ENCODE measurements at places on chromosomes 1 and 21. TPM values are rescaled to one million over a fixed set of nuclear protein-coding genes. Genes with fewer than 3 reads are reported as not detected.

SYT2 gene
- 46.7 TPM for polyA plus RNA-seq

DNA sequence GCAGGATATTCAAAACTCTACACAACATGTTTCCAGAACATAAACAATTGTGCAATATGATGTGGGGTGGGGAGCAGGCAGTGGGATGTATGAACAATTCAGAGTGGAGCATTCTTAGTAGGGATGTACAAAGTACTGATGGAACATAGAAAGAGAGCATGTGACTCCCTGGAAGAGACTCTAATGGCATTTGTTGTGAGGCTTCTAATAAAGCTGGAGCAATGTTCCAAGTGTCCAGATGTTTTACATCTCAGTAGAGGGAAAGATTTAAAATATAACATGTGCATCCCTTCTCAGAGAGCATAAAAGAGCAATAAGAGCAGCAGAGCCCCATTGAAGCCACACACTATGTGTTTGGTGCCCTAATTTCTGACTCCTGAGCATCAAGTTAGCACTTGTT, 116.5 kb downstream of the BRINP2 start:
- no peak for DNase-seq

KIF26B gene
- polyA plus RNA-seq, result 23.3 TPM

RIMS3 gene
- 38.5 TPM for polyA plus RNA-seq

- no peak for DNase-seq
Measured at GRCh38 chr21:34846601-34847112, 177.9 kb downstream of the CLIC6 start.

RNU1-2 gene
- polyA plus RNA-seq, result not detected

GBP5 gene
- polyA plus RNA-seq, result 0.20 TPM

SAMD11 gene
- 28.3 TPM for polyA plus RNA-seq

- no peak for DNase-seq
Measured at GRCh38 chr1:951364-951763, 7.7 kb downstream of the NOC2L start.

DNA sequence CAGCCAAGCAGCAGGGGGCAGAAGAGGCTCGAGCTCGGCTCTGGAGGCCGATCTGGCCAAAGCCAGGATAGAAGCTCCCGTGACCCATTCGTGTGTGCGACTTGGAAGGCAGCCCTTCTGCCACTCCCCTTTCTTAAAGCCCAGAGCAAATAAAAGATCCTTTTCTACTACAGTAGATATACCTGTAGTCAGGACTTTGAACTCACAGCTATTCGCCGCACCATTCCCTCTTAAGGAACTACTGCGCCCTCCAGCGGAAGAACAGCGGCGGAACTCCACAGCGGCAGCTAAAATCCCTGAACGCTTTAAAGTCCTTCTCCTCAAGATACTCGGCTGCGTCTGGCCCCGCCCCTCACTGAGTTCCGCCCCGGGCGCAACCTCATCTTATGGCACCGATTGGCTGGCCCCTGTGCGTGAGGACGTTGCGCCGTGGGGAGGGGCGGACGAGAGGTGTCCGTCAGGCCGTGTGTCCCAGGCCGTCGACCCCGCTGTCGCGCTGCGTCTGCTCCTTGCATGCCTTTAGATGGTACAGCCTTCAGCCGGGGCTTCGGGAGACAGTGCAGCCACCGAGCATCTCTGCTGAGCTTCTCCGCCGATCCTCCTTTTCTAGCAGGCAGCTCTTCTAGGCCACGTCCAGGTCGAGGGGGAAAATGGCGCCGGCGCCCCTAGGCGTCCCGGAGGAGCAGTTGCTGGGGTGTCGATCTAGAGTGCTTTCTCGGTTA, at the start of gene LRIG2:
LRIG2 (plus strand) TSS at position 442 of the 722 bp plus-strand sequence; CDS start at position 651, 209 bp downstream.
- peak; percentile 99 for DNase-seq

- peak; percentile 18 for DNase-seq
Measured at GRCh38 chr1:26234644-26235370, 807 bp downstream of the CEP85 start.

LCE1A gene
- not detected for polyA plus RNA-seq

DNA sequence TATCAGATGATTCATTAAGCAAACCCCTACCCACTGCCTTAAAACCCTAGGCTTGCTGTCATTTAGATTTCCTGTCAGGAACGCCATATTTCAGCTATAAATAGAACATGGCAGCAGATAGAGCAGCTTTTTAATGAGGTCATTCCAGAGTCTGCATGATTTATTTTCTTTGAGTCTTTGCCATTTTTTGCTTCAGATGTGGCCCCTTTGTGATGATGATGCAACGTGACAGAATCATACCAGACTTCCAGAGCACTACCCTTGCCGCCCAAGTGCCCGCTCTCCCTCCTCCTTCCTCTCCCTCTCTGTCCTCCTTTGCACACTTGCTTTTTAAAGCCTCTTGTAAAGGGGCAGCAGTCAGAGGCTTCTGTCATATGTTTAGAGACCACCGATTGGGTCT, 55.5 kb upstream of the TRIM67 start:
- peak; percentile 63 for DNase-seq

NGF gene
- polyA plus RNA-seq, result 4.3 TPM

TRIM58 gene
- 14.4 TPM for polyA plus RNA-seq

DNA sequence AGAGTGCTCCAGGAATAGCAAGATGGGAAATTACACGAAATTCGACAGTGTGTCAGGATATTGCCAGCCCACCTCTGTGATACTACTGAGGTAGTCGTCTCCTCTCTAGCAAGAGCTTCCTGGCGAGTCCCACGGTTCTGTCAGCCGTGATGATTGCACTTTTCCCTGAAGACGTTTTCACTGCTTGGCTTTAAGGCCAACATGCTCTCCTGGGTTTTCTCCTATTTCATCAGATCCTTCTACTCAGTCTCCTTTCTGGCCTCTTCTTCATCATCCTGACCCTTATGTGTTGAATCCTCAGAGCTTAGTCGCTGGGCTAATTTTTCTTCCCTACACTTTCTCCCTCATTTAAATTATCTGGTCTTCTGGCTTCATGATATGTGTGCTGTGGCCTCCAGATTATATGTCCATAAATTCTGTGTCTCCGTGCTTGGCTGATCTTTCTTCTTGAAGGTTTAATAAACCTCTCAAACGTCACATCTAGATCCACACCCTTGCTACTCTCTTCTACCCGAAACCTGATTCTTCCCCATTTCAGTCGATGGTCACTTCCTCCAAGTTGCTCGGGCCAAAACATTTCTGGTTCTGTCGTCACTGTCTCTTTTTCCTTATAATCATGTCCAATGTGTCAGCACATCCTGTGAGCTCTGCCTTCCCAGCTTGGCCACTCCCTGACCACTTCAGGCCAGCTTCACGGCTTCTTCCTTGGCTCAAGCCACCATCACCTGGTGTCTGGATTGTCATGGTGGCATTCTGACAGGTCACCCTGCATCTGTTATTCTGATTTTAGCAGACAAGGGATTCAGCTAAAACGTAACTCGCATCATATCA, 12.2 kb downstream of the OR2B11 start:
- DNase-seq, result no peak

GIPC2 gene
- polyA plus RNA-seq, result 1.1 TPM

CFHR1 gene
- polyA plus RNA-seq, result 6.1 TPM

DNA sequence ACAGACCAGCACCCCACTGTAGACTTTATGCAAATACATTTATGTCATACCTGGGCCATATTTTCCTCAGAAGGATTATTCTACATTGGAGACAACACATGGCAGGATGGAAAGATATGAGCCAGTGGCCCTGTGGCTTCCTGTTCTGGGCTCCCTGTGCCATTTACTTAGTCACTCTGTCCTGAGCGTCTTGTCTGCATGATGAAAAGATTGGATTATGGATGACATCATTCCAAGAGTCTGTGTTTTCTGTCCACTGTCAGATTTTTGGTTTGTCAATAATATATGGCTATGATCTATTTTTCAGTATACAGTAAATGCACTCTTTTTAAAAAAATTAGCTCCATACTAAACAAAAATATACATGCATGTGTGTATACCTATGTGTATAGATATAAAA, 30.8 kb downstream of the IGSF5 start:
- DNase-seq, result no peak

S100A8 gene
- polyA plus RNA-seq, result 3.8 TPM

GRCh38 chr1:60662486-60663044, 419.8 kb upstream of the NFIA start:
- peak; percentile 51 for DNase-seq

OR10X1 gene
- not detected for polyA plus RNA-seq

GRCh38 chr1:1629430-1630190, 2.4 kb upstream of the MMP23B start:
- no peak for DNase-seq

GRCh38 chr1:16124377-16125087, 31.3 kb downstream of the EPHA2 start:
- no peak for DNase-seq

SPATA1 gene
- 0.90 TPM for polyA plus RNA-seq

CCDC17 gene
- 1.1 TPM for polyA plus RNA-seq

DNA sequence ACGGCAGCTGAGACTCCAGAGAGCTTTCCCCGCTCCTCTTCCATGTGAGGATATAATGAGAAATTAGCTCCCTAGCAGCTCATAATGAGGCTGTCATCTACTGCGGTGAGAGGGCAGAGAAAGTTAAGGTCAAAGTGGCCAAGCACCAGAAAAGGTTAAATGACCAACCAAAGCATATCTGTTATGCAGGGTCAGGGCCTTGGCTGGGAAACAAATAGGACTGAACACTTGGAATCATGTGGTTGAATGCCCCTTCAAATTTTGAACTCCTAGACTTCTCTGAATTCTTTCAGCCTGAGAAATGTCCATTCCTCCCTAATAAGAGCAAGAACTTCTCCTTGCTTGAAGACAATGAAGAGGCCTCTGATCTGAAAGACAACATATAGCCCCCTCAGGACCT, 115.9 kb downstream of the TM2D1 start:
- no peak for DNase-seq

DNA sequence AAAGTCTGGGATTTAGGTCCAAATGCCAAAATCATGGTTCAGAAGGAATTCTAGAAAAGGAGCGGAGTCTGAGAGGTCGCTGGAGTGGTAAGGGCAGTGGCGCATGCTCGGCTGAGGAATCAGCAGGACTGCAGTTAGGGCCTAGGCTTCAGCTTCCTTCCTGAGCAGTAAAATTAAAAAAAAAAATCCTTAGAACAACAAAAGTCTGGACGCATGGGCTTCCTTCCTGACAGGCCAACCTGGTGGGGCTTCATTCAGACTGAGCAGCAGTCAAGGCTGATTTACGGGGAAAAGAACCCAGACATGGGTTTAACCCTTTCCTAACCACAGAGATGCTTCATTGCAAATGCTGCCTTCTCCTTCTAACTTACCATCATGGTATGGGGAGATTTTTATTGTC, 17.1 kb downstream of the RNF220 start:
- DNase-seq, result no peak

GRCh38 chr1:77652268-77652667, 30.2 kb downstream of the ZZZ3 start:
- no peak for DNase-seq

TMPRSS15 gene
- 0.14 TPM for polyA plus RNA-seq

DNA sequence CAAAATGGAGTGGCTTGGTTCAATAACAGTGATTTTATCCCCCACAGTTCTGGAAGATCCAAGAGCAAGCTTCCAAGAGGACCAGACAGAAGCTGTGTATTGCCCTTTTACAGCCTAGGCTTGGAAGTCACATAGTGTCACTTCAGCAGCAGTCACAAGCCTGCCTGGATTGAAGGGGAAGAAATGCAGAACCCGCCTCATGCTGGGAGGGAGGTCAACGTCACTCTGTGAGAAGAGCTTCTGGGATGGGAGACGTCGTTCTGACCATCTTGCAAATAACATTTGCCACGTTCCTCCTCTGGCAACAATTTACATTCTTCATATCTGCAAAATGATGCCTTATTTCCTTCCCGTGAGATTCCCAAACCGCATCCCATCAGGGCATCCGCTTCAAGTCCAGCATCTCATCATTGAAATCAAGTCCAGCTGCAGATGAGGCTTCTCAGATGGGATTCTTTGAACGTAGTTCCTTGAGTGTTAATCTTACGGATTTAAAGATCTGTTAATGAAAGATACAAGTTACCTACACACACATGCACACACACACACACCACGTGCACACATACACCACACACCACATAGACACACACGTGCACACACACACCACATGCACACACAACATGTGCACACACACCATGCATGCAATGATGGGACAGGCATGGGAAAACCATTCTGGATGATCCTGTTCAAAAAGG, 23.9 kb upstream of the KIF1B start:
- DNase-seq, result no peak

GRCh38 chr21:39073717-39074116, 109.5 kb downstream of the PSMG1 start:
- DNase-seq, result peak; percentile 74

DNA sequence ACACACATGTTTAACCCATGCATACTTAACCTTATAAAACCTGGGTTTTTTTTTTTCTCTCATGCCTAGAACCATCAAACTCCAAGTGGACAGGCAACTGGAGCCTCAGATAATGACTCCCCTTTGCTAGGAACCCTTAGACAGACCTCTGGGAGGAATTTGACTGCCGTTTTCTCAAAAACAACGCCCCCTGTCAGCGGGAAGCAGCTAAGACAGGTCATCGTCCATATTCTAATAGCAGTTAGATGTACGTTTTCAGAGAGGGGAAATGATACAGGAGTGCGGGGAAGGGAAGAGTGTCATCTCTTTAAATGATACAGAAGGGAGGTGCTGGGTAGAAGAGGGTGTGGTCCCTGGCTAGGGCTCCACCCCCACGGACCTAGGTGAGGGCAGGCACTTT, 34.7 kb downstream of the LRRC3 start:
- DNase-seq, result no peak

DNA sequence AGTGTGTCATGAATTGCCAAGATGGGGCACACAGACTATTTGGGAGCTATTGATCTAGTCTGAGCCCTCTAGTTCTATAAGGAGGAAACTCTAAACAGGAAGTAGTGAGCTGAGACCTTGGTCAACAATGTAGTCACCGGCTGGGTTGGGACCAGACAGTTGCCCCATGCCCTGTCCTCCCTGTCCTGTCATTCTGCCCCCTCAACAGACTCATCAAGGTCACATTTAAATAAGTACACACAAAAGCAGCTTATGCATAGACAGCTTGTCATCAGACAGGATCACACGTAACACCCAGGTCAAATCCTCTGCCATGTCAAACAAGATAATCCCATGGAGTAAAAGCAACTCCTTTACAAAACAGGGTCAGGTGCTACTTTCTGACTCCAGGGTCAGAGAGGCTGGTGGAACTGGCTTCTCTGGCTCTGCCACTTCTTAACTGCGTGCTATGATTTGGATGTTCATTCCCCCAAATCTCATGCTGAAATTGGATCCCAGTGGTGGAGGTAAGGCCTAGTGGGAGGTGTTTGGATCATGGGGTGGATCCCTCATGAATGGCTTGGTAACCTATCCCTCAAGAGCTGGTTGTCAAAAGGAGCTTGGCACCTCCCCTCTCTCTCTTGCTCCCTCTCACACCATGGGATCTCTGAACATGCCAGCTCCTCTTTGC, 128.9 kb downstream of the HIVEP3 start:
- no peak for DNase-seq
